ENCODE measurements at places on chromosomes 7 and 10.

DNA sequence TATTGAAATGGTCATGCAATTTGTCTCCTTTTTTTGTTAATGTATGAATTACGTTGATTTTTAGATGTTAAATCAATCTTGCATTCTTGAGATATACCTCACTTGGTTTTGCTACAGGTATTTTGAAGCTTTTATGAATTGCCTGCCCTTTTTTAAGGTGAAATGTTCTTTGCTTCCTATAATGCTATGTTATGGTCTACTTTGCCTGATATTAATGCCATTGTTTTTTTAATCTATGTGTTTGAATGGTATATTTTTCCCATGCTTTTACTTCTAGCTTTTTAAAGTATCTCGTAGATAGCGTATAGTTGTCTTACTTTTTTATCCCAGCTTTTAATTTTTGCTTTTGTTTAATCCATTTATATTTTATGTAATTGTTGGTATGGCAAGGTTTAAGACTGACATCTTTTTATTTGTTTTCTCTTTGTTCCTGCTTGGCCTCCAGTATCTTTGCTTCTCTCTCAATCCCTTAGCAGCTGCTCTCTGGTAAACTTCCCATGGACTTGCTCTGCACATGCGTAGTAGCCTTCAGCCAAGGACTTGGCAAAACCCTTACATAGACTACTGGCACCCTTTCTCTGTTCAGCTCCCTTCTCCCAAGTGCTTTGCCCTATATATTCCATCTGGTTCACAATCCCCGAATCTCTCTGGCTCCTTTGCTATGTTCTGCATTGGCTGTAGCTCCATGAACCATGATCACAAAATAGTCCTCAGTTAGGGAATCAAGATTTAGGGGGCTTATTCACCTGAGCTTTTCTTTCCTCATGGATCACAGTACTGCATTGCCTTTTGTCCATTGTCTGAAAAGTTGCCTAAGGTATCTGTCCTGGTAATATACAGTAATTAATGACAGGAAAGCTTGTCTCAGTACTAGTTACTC is 8.4 kb downstream of the TRIM24 start:
- no peak for DNase-seq

DNA sequence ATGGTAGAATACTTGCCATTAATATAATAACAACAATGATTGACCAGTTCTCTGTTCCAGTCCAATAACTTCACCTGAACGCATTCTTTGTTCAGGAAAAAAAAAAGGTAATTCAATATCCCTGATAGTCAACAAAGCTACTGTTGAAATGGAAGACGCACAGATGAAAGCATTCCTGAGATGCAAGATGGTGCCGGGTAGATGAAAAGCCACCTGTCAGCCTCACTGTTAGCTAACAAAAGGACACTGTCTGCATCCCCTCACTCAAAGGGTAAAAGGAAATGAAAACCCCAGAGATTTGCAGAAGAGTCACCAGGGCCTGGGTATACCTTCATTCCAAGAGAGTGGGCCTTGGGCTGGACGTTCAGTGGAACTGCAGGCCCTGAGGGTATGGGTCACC is 357.4 kb downstream of the PLXNA4 start:
- DNase-seq = no peak

- peak; percentile 1 for DNase-seq
Measured at GRCh38 chr10:128631801-128632241, 505.6 kb upstream of the MKI67 start.

GRCh38 chr7:44430054-44430453 is 60.4 kb downstream of the NUDCD3 start:
- no peak for DNase-seq

- no peak for DNase-seq
Measured at GRCh38 chr7:12927635-12928434, 240.4 kb downstream of the ARL4A start.

- no peak for DNase-seq
Measured at GRCh38 chr7:154259396-154259795, 207.2 kb downstream of the DPP6 start.

- no peak for DNase-seq
Measured at GRCh38 chr10:110208614-110209453, 1.4 kb downstream of the MXI1 start.

GRCh38 chr7:128431221-128431620 is 21.4 kb upstream of the IMPDH1 start:
- no peak for DNase-seq

- DNase-seq = no peak
Measured at GRCh38 chr7:35185908-35186731, 67.8 kb downstream of the TBX20 start.

DNA sequence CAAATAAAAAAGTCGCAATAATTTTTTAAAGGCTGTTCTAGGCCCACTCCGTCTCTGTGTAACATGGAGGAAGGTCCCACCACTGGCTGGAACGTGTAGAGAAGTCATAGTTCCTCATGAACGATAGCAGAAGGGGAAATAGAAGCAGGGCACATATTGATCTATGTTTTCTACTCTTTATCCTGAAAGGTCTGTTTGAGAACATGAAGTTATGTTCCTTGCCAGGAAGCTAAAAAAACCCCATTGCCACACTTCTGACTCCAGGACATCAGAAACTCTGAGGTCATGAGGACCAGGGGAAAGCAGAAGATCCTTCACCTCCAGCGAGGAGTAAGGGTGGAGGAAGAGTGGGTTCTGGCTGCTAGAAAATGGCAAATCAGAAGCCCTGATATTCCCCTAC is 10.8 kb downstream of the ANKRD22 start:
- DNase-seq = no peak

- no peak for DNase-seq
Measured at GRCh38 chr10:128574581-128575210, 448.5 kb upstream of the MKI67 start.

GRCh38 chr10:132448248-132448731 is 51.3 kb downstream of the PWWP2B start:
- no peak for DNase-seq

DNA sequence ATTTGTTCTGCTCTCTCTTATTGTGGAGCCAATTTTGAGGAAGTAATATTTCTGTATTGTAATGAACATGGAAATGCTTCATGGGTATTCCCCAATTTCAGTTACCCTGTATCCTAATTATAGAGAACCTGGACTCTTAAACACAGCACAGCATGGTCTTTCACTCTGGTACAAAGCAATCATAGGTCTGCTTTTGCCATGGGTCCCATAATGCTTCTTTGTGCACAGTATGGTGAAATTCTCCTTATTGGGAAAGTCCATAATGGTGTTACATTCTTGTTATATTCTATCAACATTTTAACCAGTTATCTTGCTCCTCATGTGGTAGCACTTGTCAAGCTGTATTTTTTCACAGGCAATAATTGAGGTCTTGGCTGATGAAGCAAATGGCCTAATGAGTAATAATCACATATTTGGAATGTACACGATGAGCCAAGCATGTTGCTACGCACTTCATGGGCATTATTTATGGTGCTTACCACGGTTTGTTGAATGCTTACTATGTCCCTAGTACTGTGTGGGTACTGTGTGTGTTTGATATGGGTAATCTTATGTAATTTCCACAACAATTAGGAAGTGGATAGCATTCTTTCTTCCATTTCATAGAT is 42.9 kb downstream of the PRKG1 start:
- no peak for DNase-seq

DNA sequence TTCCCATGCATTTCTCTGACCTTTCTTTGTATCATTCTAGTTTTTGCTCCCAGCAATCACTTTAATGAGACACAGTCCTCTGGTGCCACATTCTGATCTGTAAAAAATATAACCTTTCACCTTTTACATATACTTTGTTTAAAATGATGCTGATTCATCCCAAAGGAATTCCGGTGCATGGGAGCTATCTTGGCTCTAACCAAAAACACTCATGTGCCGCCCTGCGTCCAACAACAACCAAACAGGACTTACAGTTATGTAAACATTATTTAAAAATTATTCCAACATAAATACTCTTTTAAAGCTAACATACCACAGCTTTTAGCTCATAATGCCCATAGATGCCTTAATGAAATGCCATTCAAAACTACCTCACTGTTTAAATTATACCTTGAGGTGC is 7.7 kb upstream of the OPALIN start:
- DNase-seq = no peak

GRCh38 chr7:22577470-22578001 is 77.5 kb upstream of the STEAP1B start:
- no peak for DNase-seq

DNA sequence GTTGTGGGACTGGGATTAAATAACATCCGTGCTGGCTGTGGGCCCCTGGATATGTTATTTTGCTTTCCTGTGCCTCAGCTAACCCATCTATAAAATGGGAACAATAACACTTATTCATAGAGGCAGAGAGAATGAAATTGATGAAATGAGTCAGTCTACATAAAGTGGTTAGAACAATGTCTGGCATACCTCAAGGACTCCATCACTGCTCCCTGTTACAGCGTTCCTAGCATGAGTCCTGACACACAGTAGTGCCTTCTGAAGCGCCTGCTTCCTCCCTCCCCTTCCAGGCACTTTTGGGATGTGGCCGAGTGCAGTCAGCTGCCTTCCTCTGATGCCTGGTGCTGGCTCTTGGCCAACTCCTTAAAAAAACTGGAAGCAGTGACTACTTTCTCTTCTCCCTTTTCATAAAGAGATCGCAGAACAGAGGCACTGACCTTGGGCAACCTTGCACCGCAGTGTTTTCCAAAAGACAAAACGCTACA is 108.4 kb upstream of the ZMIZ1 start:
- no peak for DNase-seq

DNA sequence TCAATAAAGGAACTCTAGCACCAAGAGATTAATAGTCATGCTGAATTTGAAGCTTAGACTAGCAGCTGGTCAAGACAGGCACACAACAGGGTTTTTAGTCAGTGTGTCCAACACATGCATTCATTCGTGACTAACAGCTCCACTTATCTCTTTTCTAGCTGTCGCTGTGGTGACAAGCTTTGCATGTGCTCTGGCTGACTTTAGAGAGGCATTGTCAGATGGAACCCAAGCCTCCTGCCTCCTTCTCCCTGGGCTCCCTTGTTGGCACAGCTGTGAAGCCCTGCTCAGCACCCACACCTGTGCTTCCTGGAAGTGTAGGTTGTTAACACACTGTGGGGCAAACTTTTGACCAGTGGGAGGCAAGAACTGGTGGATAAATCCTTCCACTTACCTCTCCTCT is 9.8 kb upstream of the AGK start:
- no peak for DNase-seq

DNA sequence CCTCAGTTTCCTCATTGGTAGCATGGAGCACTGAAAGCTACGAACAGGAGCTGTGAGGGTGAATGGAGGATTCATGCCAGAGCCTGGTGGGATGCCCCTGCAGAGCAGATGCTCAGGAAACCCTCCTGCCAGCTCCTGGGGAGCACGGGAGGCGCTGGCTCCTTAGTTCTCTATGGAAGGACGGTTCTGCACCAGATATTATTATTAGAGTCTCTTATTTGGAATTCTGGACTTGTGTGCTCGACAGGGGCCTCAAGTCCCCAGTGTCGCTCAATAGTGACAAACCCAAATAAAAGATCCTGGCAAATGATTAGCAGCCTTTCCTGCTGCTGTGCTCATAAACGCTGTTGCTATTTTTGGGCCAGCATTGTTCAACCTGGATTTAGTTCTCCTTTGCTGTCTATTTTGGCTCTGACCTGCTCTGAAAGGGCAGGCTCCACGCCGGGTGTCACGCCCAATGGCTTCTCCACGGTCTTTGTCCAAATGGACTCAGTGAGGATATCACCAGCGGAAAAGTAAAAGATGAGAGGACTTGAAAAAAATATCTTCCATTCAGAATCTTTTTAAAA is 23.0 kb upstream of the KLF6 start:
- DNase-seq = no peak

DNA sequence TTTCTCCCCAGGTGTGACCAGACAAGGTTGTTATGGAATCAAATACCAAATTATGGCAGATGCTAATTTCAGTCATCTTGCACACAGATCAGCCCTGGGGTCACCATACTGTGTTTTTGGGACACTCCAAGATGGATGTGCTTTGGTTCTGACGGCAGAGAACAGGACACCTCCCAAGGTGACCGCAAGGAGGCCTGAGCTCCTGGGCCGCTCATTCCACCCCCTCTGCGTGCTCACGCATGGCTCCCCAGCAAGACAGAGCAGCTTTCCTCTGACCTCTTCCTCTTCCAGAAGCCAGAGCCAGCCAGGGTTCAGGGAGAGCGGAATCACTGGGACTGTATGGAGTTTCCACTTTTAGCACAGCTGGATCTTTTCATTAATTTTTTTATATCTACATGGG is 402.8 kb downstream of the DNAJB6 start:
- no peak for DNase-seq

DNA sequence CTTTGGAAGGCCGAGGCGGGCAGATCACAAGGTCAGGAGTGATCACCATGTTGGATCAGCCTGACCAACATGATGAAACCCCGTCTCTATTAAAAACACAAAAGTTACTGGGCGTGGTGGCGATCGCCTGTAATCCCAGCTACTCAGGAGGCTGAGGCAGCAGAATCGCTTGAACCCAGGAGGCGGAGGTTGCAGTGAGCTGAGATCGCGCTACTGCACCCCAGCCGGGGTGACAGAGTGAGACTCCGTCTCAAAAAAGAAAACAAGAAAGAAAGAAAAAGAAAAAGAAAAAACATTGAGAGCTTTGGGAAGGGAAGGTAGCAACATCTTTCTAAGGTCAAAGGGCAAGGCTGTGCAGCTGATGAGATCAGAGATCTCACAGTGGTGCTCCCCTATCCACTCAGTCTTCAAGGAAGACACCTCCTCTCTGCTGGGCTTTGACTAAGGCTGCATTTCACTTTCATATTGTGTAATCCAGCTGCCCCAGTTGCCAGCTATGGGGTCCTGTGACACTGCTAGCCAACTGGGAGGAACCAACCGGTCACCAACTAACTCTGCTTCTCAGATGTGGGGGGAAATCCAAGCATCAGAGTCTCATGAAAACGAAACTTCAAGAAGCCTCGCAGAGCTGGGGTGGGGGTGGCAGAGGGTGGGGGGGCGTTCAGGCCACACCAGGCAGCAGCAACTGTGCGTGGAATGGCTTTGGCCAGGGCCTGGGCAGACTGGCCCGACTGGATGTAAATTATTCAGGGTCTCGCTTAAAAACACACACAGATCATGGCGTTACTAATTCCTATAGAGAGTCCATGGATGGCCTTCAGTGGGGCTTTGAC is 1.5 kb downstream of the IL15RA start:
- DNase-seq = no peak

GRCh38 chr10:77622889-77623291 is 14.7 kb downstream of the KCNMA1 start:
- no peak for DNase-seq

- no peak for DNase-seq
Measured at GRCh38 chr10:27621461-27621860, 117.4 kb downstream of the RAB18 start.

DNA sequence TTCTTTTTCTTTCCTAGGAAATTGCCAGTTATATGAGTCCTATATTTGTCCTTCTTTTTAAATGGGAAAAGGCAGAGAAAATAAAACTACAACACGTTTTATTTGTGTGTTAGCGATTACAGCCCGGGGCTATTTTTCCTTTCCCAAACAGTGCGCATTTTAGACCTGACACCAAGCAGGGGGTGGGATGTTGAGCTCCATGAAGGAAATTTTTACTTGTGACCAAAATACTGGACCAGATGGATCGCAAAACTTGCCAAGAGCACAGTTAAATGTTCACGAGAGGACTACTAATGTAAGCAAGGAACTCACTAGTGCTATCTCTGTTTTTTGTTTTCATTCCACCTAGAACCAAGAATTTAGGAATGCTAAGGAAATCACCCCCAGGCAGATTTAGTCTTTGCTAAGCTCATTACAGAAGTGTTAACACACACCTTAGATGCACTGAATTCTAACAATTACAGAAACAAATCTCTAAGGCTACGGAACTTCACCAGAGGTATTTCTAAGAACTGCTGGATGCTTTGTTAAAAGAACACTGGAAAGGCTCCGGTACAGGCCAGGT is 114.8 kb downstream of the JAZF1 start:
- DNase-seq = no peak

GRCh38 chr7:149748076-149748874 is 25.1 kb downstream of the ZNF467 start:
- DNase-seq = no peak

Data from NCI-H1694 (cell line).